Effector memory CD8-positive, alpha-beta T cell (primary cell): ENCODE measurements at places on chromosomes 2 and 18.

GRCh38 chr2:53787614-53788289, 908 bp downstream of the ERLEC1 start:
- no peak for DNase-seq

DNA sequence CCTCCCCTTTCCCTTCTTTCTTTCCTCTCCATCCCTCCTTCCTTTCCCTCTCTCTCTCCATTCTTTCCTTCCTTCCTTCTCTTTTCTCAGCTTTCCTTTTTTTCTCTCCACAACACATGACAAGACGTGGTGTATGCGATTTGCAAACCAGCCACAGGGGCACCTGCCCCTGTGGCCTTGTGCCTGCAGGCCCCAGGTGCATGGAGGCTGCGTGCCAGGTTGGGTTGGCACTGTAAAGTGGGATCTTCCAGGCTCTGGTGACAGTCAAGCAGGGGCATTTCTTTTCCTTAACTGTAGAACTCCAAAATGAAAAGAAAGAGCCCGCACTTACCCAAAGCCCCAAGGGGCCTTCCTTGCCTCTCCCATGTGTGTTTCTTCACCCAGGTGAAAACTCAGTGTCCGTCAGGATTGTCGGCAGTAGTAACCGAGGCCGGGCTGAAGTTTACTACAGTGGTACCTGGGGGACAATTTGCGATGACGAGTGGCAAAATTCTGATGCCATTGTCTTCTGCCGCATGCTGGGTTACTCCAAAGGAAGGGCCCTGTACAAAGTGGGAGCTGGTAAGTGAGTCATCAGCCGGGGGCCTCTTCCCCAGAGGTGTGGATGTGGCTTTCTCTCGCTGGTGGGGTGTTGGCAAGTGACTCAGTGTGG, 50.9 kb downstream of the MARCO start:
- DNase-seq, result no peak

DNA sequence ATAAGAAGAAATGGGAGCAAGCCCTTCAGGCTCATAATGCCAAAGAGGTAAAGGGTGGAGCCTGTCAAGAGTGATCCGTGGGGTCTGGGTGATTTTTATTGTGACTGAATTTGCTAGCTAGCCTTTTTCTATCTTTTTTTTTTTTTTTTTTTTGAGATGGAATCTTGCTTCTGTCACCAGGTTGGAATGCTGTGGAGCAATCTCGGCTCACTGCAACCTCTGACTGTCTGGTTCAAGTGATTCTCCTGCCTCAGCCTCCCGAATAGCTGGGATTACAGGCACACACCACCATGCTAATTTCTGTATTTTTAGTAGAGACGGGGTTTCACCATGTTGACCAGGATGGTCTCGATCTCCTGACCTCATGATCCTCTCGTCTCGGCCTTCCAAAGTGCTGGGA, 29.1 kb downstream of the DRC1 start:
- no peak for DNase-seq

DNA sequence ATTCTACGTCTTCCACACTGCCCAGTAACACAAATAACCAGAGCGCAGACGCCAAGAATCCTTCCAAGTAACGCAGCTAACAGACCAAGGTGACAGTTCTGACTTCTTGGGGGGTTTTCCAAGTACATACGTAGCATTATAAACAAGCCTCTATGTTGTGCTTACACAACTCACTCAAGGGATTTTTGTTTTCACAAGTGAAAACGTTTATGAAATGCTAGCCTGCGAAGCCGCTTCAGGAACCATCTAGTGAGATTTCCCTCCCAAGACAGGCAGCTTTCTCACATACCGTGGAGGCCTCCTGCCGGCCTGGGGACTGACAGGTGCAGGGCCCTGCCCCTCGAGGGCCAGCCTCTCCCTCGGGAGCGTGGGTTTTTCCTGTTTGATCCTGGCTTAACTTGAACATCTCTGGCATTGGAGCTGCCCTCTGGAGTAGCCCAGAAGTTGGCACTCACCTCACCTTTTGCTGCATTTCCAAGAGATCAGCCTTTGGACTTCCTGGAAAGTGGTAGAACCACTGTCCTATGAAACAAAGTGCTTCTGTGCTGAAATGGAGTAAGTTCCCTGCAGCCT, 151.1 kb downstream of the MBP start:
- DNase-seq, result no peak

- no peak for DNase-seq
Measured at GRCh38 chr2:9087121-9087681, 83.7 kb upstream of the MBOAT2 start.

- no peak for DNase-seq
Measured at GRCh38 chr2:70947556-70948184, 12.0 kb downstream of the ATP6V1B1 start.

- no peak for DNase-seq
Measured at GRCh38 chr18:51857989-51858388, 482.0 kb upstream of the DCC start.

DNA sequence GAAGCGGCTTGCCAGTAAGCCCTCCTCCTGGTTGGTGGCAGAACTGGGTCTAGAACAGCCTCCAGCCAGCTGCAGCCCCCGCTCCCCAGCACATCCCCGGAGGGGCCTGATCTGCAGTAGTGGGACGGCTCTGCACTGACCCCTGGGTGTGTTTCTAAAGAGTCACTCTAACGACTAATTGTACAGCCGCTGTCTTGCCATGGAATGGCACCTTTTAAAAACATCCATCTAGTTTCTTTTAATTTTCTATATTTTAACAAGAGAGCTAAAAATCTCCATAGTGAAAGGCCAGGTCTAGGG, 82.0 kb downstream of the MTCL1 start:
- no peak for DNase-seq

DNA sequence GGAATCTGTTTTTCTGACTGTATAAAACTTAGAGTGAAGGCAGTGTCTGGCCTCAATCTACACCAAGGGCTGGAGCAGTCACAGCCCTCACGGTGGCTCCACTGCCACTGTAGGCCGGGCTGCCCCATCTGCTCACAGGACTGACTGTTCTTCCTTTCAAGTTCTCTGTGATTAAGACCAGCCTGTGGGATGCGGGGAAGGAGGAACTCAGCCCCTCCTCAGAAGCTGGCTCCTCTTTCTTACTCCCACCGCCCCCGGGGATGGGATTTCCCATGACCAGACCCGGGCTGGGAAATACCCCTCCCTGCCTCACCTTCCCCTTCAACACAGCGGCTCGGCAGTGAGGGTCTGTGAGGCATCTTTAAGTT, 106.0 kb downstream of the COPS8 start:
- no peak for DNase-seq

- DNase-seq, result no peak
Measured at GRCh38 chr2:172305066-172305465, 122.3 kb upstream of the ITGA6 start.

- no peak for DNase-seq
Measured at GRCh38 chr2:25290811-25291495, 50.8 kb downstream of the DNMT3A start.

- DNase-seq, result no peak
Measured at GRCh38 chr2:95320986-95321767, 24.0 kb downstream of the KCNIP3 start.

- DNase-seq, result no peak
Measured at GRCh38 chr18:765764-766549, 46.1 kb downstream of the YES1 start.

DNA sequence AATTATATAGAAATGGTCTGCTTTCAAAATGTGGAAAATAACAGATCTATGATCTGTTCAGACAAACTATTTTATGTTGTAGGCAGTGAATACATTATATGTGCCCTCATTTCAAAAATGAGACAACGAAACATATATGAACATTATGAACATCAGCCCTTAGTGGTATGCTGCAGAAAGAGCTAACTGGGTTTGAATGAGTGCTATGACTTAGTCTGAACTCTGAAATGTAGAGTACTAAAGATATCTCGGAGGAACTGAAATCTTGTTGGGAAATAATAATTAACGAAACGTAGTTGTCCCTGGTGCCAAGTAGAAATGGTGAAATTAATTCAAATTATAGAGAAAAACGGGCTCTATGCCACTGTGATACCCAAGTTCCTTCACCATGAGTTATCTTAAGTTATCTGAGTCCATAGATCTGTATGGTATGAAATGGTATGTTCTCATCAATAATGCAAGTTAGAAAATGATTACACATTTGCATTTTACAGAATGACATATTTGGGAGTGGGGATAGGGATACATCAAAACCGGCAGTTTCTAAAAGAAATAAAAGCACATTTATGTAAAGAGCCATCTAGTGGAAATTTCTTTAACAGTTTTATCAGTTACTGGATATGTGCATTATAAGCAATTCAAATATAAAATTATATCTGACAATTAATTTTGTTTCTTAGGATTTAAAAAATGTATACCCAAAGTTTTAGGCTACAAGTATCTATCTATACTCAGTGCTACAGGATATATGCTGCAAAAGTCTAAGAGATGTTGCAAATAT, 26.7 kb downstream of the STARD6 start:
- no peak for DNase-seq

- DNase-seq, result no peak
Measured at GRCh38 chr2:198314559-198315153, 510.3 kb downstream of the PLCL1 start.

- no peak for DNase-seq
Measured at GRCh38 chr2:174794851-174795374, 30.6 kb upstream of the CHRNA1 start.

- peak; percentile 62 for DNase-seq
Measured at GRCh38 chr18:46071653-46072375, at the start of gene PSTPIP2. Gene PSTPIP2 (minus strand): TSS chr18:46072260. CDS start chr18:46072188, 72 bp downstream.
